AG04449 (cell line): ENCODE measurements at places on chromosomes 7 and 10.

- DNase-seq, result no peak
Observed at GRCh38 chr7:22406715-22407114, 49.8 kb upstream of the RAPGEF5 start.

GRCh38 chr7:147571436-147572185 is 1019.0 kb upstream of the C7orf33 start:
- DNase-seq, result no peak

GRCh38 chr10:129958629-129959543 is 5.2 kb downstream of the EBF3 start:
- no peak for DNase-seq

DNA sequence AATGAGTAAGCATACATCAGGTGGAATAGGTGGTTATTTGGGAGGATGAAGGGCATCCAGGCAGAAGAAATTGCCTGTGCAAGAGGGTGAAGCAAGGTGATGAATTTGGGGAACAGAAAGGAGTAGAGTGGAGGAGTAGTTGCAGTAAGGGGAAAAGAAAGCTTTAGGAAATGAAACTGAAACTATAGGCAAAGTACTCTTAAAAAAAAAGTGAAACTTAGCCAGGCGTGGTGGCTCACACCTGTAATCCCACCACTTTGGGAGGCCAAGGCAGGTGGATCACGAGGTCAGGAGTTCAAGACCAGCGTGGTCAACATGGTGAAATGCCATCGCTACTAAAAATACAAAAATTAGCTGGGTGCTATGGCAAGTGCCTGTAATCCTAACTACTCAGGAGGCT is 17.6 kb downstream of the NUP205 start:
- DNase-seq, result no peak
